Cortex of kidney (tissue), 1 donor: ENCODE measurements at places on chromosomes 1 and 21.

GRCh38 chr1:192579010-192579738 is 3.6 kb downstream of the RGS1 start:
- DNase-seq: no peak

- no peak for DNase-seq
Measured at GRCh38 chr1:169161496-169162194, 55.2 kb downstream of the ATP1B1 start.

GRCh38 chr1:20405051-20405754 is 80.8 kb downstream of the CAMK2N1 start:
- DNase-seq: no peak

DNA sequence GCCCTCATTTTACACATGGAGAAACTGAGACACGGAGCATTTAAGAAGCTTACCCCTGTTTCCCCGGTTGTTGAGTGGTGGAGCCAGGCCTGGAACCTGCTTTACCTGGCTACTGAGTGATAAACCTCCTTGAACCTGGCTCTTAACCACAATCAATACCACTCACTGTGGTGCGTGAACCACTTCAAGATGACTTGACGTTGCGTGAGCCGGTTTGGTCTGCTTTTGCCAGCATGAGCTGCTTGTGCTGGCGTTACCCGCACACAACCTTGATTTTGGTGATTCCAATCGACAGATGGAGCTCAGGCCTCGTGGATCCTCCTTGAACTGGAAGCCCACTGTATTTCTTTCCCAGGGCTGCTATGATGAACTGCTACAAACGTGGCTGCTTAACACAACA is 6.1 kb upstream of the TINAGL1 start:
- no peak for DNase-seq

GRCh38 chr1:229887043-229887822 is 179.8 kb upstream of the GALNT2 start:
- no peak for DNase-seq

GRCh38 chr21:20404915-20405314 is 593.3 kb upstream of the NCAM2 start:
- no peak for DNase-seq

DNA sequence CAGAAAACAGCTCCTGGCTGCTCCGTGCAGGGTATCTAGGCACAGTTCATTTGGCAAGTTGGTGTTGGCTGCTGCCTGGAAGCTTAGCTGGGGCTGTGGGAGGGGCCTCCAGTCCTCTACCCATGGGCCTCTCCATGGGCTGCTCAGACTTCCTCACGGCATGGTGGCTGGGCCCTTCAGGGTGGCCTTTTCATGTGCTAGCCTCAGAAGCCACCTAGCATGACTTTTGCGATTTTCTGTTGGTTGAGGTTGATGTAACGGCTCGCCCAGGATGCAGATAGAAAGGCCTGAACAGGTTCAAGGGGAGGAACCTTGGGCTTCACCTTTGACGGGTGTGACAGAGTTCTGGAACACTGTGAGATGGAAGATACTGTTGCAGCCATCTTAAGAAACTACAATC is 25.8 kb upstream of the LHX4 start:
- DNase-seq: no peak

DNA sequence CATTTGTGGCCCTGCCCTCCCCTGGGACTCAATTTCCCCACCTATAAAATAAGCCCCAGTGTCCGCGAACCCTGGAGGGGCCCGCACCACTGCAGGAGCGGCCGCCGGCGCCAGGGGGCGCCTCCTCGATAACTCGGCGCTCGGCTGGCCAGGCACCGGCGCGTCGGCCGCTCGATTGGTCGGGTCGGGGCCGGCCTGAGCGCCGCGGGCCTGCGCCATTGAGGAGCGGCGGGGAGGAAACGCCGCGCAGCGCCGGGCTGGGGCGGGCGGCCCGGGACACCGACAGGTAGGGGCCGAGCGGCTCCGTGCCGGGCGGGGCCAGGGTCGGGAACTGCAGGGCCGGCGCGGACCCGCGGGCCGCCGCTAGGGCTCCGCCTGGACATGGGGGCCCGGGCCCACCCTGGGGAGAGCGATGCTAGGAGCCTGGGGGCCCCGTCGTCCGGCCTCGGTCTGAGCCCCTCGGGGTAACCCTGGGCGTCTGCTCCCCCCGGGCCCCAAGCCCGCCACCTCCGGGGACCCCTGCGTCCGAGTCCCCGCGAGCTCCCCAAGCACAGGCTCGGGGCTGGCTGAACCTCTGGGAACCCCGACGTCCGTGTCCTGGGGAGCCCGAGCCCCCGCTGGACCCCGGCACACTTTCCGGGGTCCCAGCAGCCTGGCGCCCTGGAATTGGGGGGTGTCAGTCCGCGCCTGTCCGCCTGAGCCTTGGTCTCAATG is at the start of gene VPS13D:
Gene VPS13D, plus strand, starts transcription at position 196 of the 714 bp plus-strand sequence. CDS start 4,237 bp downstream, outside the sequence.
- no peak for DNase-seq

DNA sequence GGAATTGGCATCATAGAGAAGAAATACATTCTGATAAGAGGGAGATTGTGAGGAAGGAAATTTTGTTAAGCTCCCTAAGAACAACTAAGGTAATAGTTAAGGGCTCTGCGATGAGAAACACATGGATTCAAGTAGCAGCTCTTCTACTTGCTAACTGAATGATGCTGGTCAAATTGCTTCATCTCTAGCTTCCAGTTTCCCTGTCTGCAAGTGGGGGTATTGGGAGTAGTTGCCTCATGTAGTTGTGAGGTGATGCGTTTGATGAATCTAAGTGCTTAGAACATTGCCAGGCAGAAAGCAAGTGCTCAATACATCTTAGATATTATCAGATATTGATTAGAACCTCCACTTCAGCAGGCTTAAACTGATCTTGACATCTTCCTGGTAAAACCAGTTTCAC is 84.8 kb downstream of the CD58 start:
- no peak for DNase-seq

- DNase-seq: no peak
Measured at GRCh38 chr21:44510508-44511218, 29.3 kb downstream of the KRTAP10-1 start.

DNA sequence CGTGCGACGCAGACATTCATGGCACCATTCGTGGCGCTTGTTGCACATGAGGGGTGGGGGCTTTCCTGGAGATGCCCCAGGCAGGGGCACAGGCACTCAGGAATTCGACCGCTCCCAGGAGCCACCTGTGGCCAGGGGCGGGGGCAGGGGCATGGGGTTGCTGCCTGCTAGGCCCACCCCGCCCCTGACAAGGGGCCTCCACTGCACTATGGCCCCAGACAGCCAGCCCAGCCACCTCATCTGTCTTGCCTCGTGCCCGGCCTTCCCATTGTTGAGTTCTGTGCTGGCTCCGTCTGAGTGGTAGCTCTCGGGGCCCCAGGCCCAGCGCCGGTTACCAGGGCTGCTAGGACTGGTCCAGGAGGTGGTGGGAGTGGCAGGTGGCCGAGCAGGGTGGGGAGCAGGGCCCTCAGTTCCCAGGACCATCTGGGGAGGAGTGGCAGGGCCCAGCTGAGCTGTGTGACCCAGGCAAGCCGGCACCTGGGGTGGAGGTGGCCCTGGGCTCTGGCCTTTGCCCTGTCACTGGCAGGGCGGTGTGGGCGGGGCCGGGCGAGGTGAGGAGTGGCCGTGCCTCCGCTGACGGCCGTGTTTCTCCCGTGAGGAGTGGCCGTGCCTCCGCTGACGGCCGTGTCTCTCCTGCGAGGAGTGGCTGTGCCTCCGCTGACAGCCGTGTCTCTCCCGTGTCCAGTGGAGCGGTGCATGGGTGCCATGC is 1.9 kb downstream of the PLCH2 start:
- DNase-seq: no peak

GRCh38 chr1:180574031-180574713 is 15.4 kb downstream of the OVAAL start:
- no peak for DNase-seq

- DNase-seq: no peak
Measured at GRCh38 chr1:89672489-89673183, 39.7 kb downstream of the LRRC8C start.

- no peak for DNase-seq
Measured at GRCh38 chr1:50705699-50706098, 254.4 kb downstream of the FAF1 start.

DNA sequence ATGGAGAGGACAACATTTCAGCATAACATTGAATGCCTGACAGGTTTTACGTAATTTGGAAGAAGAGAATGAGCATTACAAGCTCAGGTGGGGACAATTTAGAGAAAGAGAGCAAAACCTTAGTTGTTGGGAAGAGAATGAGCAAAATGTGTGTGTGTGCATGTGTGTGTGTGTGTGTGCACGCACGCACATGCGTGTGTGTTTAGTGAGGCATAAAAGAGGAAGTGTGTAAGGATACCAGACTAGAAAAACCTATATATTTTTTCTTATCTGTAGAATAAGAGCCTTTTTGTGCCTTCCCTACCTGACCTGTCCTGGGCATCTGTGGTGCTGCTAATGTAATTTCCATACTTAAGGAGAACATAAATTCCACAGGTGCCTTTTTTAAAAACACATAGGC is 99.0 kb upstream of the PLXNA2 start:
- no peak for DNase-seq

DNA sequence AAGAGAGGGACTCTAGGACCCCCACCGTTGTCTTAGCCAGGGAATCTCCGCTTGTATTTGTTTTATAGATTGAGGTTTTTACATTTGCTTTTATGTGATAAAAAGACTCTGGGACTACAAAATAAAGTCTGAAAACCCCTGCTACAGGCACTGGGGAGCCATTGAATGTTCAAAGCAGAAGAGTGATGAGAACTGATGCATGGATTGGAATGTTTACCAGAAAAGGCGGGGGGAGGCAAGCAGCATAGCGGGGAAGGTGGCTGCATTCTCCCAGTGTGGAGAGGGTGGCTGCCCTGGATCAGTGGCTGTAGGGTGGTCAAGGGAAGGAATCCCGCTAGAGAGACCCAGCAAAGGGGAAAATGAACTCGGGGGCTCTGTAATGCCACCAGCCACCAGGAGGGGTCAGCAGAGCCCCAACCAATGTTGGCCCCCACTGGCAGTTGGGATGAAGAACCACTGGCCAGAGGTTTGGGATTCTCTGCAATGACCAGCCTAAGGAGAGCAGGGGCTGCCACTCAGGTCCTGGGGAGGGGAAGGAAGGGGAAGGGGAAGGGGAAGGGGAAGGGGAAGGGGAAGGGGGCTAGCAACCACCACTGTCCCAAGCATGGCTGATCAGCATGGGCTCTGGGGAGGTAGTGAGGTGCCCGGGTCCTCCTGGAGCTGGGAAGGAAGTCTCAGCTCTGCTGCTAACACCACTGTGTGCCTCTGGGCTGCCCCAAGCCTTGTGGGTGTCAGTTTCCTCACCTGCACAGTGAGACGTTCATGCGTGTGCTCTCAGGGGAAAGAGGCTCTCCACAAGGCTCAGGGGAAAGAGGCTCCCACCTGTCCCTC is 19.2 kb upstream of the PEF1 start:
- no peak for DNase-seq

- DNase-seq: no peak
Measured at GRCh38 chr1:101241485-101242225, 4.8 kb downstream of the S1PR1 start.

GRCh38 chr1:206094024-206094423 is 23.2 kb downstream of the AVPR1B start:
- no peak for DNase-seq

DNA sequence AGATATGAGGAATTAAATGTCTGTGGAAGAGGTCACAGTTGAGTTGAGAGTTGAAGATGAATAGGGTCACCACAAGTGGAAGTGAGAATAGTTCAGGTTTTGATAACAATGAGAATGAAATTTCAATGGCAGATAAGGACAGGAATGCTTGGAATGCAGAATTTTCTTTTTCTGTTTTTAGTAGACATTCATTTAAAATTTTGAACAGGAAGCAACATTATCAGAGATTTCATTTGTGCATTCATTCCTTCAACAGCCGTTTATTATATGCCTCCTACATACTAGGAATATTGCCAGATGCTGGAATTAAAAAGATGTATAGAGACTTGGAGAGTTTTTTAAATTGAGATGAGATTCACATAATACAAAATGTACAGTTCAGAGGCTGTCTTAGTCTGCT is 126.8 kb downstream of the ITSN1 start:
- DNase-seq: no peak

GRCh38 chr1:170592591-170593111 is 60.7 kb downstream of the GORAB start:
- DNase-seq: no peak
